ENCODE measurements at places on chromosomes 7 and 10. TPM values are rescaled to one million over a fixed set of nuclear protein-coding genes. Genes with fewer than 3 reads are reported as not detected.

GRCh38 chr7:99096124-99096887 lies 47.6 kb downstream of the SMURF1 start:
- no peak for DNase-seq

GRCh38 chr10:34814913-34815184 lies 247 bp downstream of the PARD3 start:
- DNase-seq, result no peak

GRCh38 chr7:105352901-105353668 lies 35.6 kb downstream of the SRPK2 start:
- DNase-seq, result no peak

GRCh38 chr7:2169923-2170575 lies 62.7 kb downstream of the MAD1L1 start:
- no peak for DNase-seq

DNA sequence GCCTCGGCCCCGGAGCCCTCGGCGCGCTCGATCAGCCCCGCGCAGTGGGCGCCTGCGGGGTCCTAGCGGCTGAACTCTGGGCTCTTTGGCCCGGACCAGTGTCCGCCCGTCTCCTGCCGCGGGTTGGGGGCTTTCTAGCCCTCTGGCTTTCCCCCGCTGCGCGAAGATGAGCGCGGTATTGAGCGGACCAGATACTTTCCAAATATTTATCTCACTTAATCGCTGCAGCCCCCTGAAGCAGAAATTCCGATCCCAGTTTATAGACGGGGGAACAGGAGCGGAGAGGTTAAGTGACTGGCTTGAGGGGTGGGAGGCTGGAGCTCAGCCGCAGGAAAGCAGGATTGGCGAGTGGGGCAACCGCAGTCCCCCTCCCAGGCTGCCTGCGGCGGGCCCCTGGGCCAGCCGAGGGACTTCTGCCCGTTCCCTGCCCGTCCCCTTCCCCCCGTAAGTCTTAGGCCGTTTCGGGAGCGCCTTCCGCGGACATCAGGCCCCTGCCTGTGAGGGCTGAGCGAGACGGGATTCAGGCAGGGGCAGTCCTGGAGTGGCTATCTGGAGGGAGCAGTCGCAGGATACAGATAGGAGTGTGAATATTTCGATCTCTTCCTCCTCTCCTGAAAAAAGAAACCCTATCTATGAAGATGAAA lies 565 bp downstream of the STRIP2 start:
- no peak for DNase-seq

- no peak for DNase-seq
Observed at GRCh38 chr10:132647424-132647823, 109.8 kb downstream of the INPP5A start.

GRCh38 chr7:98434087-98434486 lies 33.2 kb upstream of the BAIAP2L1 start:
- no peak for DNase-seq

GRCh38 chr10:88110822-88111221 lies 247.4 kb downstream of the PTEN start:
- no peak for DNase-seq

GRCh38 chr10:17122052-17122451 lies 7.6 kb downstream of the CUBN start:
- DNase-seq, result no peak

- no peak for DNase-seq
Observed at GRCh38 chr7:156475179-156475578, 165.4 kb upstream of the RNF32 start.

DNA sequence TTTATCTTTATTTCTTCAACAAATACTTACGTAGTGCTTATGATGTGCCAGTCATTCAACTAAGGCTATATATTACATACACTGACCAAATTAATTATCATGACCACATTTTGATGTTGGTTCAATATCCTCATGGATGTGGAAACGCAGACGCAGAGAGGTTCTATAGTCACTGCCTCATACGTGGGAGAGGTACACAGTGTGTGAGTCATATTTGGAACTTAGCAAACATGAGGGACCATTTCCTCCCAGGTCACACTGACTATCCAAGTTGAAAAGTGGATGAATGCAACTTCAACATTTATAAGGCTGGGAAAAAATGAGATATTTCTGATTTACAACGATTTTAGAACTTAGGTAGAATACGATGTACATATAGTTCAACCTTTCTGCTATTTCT lies 113.6 kb downstream of the PRLHR start:
- no peak for DNase-seq

GRCh38 chr10:95504246-95504691 lies 56.9 kb downstream of the SORBS1 start:
- DNase-seq, result no peak

DNA sequence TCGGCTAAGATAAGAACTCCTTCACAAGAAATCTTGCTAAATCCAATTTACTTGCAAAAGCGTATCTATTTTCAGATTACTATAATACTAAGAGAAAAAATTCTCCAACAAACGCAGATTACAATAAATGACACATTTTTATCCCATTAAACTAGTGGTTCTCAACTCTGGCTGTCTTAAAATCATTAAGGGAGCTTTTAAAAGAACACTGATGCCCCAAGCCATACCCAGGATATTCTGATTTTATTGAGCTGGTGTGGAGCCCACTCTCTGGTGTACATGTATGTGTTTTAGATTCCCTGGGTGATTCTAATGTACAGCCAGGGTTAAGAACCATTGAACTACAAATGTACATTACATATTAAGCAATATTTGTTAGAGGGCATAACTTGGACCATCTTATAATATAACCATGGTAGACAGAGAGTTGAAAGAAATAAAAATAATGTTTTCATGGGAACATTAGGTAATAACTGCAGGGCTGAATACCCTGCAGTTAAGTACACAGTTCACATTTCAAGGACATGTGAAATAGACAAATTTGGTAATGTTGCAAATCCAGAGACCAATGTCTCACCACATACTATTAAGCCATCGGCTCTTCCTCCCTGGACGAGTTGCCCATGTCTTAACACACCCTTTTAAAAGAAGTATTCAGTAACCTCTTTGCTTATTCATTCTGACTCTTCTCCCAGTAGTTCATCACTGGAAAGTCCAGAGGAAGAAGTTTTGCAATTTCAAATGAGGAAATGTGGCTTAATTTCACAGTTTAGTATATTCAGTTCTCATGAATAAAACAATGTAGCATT lies 6.2 kb downstream of the GSAP start:
- DNase-seq, result no peak

- no peak for DNase-seq
Observed at GRCh38 chr7:5382281-5382892, 41.2 kb downstream of the TNRC18 start.

DNA sequence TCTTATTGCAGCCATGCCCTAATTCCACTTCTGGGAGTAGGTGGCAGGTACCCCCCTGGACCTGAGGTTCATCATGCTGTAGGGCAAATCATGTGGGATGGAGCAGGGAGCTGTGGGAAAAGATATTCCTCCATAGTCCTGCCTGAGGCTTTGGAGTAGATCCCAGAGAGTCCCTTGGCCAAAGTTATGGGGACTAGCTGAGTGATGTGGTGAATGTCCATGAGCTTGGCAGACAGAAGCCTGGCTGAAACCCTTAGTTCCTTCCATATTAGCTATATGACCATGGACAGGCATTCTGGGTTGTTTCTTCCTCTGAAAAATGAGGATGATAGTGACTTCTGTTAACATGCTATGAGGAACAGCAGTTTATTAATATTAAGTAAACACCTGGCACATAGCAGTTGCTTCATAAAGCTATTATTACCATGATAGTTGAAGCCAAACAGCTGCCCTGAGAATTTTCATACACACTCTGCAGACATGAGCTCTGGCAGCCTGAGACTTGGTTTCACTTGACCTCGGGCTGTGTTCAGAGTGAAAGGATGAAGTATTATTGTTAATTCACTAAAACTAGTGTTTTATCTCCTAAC lies 15.0 kb upstream of the IMPDH1 start:
- DNase-seq, result no peak

DNA sequence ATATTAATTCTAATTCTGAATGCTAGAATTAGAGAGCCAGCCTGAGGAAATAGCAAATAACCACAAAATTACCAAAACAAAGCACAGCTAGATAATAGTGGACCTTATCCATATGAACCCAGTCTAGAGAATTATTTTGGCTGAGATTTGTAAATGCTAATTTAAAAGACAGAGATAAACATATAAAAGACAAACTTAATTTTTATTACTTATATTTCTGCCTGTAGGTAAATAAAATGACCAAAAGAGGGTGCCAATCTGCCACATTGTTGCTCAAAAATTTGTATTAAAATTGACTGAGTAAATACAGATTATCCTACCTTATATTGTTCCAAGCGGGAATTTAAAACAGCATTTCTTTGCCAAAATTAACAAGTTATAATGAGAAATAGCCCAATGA lies 20.2 kb downstream of the RTKN2 start:
- DNase-seq, result no peak

- DNase-seq, result no peak
Observed at GRCh38 chr7:148142660-148143248, 447.8 kb upstream of the C7orf33 start.

DNA sequence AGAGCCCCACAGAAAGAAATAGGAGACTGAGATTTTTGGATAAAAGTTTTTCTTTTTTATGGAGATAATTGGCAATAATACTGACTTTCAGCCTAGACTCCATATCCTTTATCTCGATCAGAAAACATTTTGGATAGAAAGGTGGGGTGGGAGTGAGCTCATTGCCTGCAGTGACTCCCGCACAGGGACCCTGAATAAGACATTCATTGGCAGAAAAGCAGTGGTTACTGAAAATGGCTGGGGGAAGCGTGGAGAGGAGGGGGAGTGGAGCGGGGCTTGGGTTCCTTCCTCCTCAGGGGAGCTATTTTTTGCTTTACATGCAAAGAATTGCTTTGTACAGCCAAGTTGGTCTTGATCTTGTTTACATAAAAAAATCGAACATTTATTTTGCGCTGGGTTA lies 90.4 kb upstream of the BMPER start:
- no peak for DNase-seq

DNA sequence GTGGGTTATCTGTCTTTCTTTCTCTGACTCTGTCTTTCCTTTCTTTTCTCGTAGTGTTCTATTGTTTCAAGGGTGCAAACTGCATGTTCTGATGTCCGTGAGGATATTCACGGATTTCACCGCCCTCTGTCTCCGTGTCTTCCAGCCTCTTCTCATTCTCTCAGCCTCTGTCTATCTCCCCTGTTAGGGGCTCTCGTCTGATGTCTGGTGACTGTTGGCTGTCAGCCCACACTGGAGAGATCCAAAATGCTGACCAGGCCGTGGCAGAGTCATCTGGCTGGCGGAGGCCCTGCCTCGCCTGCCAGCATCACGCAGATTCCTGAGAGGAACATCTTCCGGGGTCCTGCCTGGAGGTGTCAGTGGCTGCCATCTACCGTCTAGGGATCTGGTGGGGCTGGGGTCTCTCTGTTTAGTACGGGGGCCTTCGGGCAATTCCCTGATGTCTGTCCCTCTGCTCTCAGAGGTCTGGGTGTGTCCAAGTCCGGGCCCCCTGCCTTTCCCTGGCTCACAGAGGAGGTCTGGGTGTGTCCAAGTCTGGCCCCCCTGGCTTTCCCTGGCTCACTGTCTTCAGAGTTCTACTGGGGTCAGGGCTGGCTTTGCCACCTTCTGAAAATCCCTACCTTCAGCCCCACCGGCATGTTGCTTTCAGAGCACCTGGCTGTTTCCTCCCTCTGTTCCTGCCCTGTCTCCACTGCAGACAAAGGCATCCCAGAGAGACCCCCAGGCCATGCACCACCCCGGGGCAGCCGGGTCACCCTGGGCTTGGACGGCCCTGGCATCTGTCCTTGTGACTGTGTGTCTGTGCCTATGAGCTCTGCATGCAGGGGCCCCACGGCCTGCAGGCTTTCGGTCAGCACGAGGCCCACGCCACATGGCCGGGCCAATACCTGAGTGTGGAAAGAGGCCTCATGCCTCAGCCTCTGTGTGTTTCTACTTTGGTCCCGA lies 14.0 kb upstream of the SCART1 start:
- DNase-seq, result no peak

GRCh38 chr10:9560976-9561375 lies 1456.7 kb upstream of the CELF2 start:
- DNase-seq, result no peak

DNA sequence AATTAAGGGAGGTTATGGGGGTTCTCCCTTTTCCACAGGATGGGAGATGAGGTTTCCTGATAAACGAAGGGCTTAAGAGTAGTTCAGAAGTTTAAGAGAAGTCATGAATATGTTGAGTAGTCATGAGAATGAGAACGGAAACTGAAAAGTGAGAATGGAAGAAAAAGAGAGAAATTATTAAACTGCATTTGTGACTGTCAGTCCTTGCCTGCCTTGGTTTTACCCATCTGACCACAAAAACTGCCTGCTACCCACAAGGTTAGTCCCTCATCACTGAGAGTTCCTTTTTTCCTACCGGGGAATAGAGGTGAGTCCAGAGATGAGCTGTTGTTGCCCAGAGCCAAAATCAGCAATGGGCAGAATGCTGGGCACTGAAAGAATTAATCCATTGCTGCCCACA lies 174.1 kb upstream of the BET1 start:
- no peak for DNase-seq

DNA sequence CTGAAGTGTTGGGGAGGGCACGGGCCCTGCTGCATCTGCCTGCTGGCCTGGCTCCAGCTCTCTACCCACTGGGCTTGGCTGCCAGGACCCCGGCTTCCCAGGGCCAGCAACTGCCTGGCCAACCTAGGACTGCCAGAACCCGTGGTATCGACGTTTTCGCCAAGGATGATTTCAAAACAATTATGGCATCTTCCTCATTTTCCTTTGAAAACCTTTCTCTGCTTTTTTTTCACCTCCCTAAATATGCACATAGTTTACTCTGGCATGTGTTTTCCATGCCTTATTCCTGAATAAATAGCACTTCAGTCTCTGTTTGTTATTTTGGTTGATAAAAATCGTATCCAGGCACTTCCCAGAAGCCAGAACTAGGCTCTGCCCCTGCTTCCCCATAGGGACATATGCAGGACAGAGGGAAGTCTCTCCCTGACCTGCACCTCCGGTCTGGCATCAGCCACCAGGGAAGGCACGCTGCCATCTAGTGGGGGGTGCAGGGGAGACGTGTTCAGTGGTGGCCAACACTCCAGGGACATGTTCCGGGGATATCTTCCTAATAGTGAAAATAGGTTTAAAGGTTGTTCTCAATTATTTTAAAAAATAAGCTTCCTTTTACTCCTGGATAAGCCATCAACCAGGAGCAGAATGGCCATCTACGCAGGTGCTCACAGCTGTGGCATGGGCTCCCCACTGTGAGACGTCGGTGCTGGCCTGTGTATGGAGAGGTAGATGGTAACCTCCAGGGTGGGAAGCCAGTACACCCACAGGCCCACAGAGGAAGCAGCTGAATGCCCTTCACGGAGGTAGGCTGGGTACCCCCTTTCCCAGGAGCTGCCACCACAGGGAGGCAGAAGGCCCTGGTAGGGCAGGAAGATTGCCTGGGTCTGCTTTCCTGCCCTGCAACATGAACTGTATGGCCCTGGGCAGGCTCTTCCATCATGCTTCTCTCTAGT lies 30.7 kb upstream of the ANTXRL start:
- no peak for DNase-seq

- DNase-seq, result no peak
Observed at GRCh38 chr7:158355456-158356065, 232.1 kb downstream of the PTPRN2 start.

- DNase-seq, result no peak
Observed at GRCh38 chr7:149822353-149822943, 15.7 kb upstream of the ZNF862 start.

Gene WDR86
- polyA plus RNA-seq, result 1.3 TPM

Gene CPVL
- 112 TPM for polyA plus RNA-seq

Gene UPK3BL2
- 28.2 TPM for polyA plus RNA-seq

Gene CYP2C8
- polyA plus RNA-seq, result 1.9 TPM

Gene KIAA1217
- polyA plus RNA-seq, result 30.5 TPM

Gene CYP2C18
- 0.68 TPM for polyA plus RNA-seq

Gene HOXA11
- polyA plus RNA-seq, result under 0.01 TPM
